Activated CD8-positive, alpha-beta memory T cell treated with anti-CD3 and anti-CD28 coated beads for 48 hours (primary cell): ENCODE measurements at places on chromosomes 6 and 20.

- no peak for DNase-seq
These were observed 44.0 kb upstream of the TRAM2 start for GRCh38 chr6:52620906-52621190.

DNA sequence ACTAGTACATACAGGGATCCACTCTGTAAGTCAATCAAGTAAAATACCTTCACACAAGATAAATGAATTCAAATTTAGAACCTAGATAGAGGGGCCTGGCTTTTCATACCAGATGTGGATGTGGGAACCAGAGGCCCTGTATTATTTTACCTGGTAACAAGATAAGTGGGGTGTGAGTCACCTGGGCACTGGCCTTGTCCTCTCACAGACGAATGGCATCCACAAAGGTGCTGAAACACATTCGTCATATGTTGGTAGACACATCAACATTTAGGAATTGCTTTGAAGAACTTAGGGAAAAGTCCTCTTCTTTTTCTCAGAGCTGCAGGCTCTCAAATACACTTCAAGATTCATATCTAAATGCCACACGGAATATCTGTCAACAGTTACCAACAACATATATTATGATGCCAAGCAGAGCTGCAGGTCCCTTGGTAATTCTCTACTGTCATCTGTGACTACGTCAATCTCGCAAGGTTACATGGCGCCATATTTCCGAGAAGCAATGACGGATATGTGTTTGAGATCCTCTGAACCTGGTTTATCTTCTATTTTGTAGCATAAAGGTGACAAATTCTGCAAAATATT lies 618.6 kb downstream of the EPM2A start:
- DNase-seq, result no peak

DNA sequence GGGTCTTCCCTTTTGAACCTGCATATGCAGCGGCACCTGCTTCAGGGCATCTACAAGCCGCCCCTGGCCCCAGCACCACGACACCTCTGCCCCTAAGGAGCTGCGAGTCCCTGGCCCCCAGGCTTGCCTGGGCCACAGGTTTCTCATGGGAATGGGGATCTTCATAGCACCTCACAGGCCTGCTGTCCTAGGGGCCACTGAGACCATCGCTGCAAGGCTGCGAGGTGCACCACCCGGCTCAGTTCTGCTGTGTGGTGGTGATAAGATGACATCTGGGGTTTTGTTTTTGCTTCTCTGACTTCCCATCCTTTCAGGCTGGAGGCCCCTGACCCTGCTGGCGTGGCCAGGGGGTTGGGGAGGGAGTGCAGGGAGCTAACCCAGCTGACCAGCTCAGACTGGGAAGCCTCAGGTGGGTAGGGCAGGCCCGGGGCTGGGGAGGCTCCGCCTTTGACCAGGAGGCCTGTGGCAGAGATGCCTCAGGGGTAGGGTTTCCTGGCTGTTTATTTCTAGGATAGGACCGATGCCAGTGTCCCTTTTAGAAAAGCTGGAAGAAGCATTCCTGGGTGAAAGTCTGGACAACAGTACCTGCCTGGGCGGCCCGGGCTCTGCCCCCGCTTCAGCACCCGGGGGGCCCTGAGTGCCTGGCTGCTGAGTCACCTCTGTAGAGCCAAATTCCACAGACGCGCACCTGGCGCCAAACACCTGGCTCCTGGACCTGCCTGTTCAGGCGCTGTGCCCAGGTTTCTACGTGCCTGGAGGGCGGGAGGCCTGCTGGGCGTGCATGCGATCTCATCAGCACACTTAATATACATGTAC lies 264.7 kb downstream of the DLL1 start:
- no peak for DNase-seq

DNA sequence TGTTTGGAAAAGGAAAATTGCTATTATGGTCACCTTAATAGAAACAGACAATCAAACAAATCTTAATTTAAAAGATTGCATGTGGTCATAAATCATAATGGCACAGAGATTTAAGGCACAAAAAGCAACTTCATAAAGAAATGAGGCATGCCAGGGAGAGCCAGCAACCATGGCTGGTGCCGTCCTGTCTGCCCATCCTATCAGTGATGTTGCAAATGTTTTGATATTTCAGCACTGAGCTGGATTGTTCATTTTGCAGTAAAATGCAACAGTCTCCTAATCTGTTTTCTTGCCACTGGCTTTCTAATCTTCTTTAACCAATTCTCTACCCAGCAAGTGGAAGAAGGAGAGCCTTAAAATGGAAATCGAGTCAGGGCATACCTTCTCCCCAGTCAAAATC lies 249.8 kb downstream of the SAMD5 start:
- DNase-seq, result no peak

GRCh38 chr6:33824461-33825154 lies 20.8 kb upstream of the MLN start:
- DNase-seq, result no peak

DNA sequence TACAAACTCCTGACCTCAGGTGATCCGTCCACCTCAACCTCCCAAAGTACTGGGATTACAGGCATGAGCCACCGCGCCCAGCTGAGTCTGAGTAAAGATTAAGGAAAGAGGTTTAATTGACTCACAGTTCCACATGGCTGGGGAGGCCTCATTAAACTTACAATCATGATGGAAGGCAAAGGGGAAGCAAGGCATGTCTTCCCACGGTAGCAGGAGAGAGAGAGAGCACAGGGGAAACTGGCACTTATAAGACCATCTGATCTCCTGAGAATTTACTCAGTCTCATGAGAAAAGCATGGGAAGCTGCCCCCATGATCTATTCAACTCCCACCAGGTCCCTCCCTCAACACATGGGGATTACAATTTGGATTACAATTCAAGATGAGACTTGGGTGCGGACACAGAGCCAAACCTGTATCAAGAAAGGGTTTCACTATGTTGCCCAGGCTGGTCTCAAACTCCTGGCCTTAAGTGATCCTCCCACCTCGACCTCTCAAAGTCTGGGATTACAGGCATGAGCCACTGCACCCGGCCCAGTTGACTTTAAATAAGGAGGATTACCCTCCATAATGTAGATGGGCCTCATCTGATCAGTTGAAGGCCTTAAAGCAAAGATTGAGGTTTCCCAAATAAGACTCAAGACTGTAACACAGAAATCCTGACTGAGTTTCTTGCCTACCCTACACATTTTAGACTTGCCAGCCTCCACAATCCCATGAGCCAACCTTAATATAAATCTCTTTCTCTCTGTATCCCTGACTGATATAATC lies 13.1 kb upstream of the PEX7 start:
- no peak for DNase-seq

DNA sequence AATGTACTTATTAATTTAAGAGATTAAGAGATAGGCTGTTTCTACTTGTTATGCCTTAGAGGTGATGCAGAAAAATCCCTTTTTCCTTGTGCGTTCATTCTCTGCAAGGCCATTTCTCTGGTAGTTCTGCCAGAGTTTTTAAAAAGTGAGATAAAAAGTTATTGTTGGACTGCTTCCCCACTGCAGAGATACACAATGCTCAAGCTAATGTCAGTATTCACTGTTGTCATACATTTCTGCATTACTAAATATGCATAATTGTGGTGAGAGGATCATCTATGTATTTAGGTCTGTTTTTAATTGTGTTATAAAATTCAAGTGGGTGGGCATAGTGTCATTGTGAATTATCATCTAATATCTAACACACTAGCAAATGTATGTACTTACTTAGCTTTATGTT lies 600.4 kb downstream of the HTR1B start:
- no peak for DNase-seq

- DNase-seq, result no peak
These were observed 22.5 kb downstream of the SULF2 start for GRCh38 chr20:47762699-47763268.

GRCh38 chr20:33986560-33987216 lies 7.0 kb upstream of the RALY start:
- DNase-seq, result no peak

DNA sequence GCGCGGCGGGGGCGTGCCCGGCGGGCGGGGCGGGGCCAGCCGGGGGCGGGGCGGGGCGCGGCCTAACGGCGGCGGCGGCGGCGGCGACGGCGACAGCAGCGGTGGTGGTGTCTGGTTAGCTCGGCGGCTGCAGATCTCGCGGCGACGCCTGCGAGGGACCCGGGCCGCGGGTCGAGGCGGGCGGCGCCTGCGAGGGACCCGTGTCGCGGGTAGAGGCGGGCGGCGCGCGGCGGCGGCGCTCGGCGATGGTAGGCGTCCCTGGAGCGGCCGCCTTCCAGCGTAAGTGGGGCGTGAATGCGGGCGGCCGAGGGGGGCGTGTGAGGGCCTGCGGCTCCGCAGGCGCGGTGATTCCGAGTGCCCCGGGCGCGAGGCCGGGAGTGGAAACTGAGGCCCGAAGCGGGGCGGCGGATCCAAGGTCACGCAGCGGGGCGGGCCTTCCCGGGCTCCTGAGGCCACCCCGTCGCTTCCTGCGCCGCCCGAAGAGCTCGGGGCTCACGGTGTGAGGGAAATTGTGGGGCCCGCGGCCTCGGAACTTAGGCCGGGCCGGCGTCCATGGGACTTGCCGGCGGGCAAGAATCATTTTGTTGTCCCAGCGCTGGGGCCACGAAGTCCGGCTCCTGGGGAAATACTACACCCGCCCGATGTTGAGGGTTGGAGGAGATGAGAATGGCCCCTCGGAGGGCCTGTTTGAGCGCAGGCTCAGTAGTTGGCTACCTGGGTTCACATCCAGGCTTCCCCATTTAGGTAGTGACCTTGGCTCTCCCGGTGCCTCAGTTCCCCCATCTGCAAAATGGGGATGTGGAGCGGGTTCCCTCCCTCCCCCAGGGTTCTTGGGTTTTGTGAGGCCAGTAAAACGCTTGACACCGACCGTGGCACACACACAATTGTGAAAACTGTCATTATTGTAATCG lies at the start of gene CBFA2T2:
Gene CBFA2T2, plus strand, starts transcription at position 74 of the 911 bp plus-strand sequence. Its CDS starts 172 bp downstream, at position 246.
- DNase-seq, result no peak

GRCh38 chr20:63532449-63532971 lies 4.7 kb downstream of the PTK6 start:
- DNase-seq, result no peak

- DNase-seq, result no peak
These were observed 161.4 kb downstream of the LY86 start for GRCh38 chr6:6749702-6750491.
